ENCODE measurements at places on chromosomes 12 and 14.

GRCh38 chr12:104454997-104455396 lies 1.8 kb upstream of the CHST11 start:
- no peak for DNase-seq

- DNase-seq: peak; percentile 83
Measured at GRCh38 chr12:125183187-125184067, 118.2 kb downstream of the AACS start.

GRCh38 chr14:63737582-63738006 lies 9.7 kb upstream of the SGPP1 start:
- DNase-seq: no peak

GRCh38 chr12:53069621-53070410 lies 9.4 kb downstream of the SPRYD3 start:
- DNase-seq: no peak

DNA sequence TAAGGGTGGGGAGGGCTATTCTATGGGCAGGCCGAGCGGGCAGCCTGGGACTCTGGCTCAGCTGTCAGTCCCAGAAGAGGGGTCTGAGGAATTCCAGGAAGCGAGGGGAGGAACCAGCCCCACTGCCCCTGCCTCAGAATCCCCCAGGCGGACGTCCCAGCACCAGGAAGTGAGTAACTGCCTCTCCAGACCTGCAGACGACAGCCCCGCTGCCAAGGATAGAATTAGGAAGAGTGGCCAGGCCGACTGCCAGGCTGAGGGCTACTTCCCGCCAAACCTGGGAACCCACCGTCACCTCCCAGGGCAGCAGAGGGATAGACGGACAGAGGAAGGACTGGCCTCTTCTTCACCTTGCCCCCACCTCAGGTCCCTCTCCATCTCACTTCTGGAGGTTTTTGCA lies 6.7 kb upstream of the BDKRB2 start:
- no peak for DNase-seq

DNA sequence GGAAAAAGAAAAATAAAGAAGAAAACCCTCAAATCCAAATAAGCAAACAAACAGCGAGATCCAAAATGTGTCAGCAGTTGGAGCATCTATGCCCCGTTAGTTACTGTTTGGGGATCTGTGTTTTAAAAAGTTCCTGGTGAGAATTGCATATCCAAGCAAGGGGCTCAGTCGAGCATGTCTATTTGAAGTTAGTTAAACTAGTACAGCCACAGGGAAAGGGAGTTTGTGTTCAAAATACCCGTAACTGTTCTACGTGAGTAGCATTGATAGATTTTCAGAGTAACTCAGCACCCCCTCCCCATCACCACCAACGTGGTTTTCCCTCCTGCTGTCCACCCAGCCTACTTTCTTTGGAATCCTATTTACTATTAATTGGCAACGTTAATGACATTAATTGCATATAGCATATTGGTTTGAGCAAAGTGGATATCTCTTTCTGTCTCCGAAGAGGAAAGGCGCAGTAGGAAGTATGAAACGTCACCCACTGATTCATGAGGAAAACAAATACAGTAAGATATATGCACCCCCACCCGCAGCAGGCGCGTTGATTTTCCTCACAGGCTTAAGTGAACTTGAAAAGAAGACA lies 1.5 kb downstream of the NPAS3 start:
- no peak for DNase-seq

DNA sequence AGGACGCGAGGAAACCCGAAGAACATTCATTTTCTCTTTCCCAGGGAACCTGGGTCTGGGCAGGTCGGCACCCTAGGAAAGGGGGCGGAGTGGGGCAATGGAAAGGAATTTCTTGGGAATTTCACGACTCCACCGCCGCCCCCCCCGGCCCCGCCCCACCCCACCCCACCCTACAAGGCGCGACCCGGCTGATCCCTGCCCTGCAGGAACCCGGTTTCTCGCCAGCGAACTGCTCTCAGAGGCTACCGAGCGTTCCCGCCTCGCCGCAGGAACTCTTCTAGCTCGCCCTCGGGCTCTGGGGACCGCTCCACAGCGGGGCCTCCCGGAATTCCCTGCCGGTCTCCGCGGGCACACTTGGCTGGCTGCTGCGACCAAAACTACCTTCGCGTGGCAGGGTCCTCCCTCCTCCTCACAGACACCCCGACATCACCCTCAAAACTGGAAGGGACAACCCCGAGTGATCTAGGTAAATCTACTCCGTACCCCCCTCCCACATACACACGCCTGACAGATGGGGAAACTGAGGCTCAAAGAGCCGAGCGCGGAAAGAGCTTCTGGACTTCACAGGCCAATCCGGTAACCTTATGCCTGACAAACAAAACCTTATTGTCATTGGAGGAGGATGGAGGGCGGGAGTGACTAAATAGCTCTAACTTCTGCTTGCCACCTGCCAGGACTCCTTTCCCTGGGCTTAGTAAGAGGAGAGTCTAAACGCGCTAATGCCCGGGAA lies 785 bp upstream of the ACTN1 start:
- no peak for DNase-seq

DNA sequence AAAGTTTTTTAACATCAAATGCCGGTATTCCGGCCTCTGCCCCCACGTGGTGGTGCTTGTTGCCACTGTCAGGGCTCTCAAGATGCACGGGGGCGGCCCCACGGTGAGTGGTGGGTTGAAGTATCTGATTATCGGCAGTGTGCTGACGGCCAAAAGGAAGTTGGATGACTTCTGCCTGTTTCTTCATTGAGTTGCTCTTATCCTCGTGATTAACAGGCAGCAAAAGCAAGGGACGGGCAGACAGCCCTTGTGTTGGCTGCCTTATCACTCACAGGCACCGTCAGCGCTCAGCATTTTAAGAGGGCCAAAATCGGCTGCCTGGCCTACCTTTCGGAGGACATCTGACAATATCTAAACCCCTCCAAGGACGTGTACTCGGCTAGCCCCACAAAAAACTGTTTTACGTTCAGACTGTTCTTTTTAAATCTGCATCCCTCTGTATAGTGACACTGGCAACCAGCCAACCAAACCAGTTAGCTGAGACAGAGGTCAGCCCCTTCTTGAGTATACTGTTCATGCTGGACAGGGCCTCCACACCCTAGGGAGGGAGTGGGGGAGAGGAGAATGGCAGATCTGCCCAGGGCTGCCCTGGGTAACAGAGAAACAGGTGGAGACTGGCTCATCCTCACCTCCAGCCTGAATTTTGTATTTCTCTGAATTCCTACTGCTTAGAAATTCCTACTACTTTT lies 22.9 kb upstream of the AKAP5 start:
- no peak for DNase-seq

- no peak for DNase-seq
Measured at GRCh38 chr12:53560351-53560750, 53.1 kb upstream of the NPFF start.
